Progenitor cell of endocrine pancreas (in vitro differentiated cells): ENCODE measurements at places on chromosomes 6 and 20. TPM values are rescaled to one million over a fixed set of nuclear protein-coding genes. Genes with fewer than 3 reads are reported as not detected.
A peak's percentile ranks its signal among the peaks of the same experiment; 100 is the strongest.

- DNase-seq = no peak
Observed at GRCh38 chr6:35031611-35032529, 109.3 kb downstream of the TCP11 start.

DNA sequence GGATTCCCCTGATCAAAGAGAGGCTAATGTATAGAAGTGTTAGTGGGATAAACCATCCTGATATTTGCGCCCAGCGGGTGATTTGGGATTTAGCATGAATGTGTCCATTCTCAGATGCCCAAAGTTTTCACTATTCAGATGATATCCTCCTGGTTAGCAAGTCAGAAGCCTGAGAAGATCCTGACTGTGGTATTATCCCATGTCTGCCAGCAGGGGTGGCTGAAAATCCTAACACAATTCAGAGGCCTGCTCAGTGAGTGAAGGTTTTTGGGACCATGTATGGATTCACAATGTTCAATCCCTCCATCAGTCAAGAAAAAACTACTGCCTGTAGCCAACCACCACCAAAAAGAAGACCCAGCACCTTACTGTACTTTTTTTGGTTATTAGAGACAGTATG lies 34.1 kb upstream of the SPACA1 start:
- no peak for DNase-seq

GRCh38 chr6:34391786-34392496 lies 528 bp downstream of the NUDT3 start:
- DNase-seq = peak; percentile 55

DNA sequence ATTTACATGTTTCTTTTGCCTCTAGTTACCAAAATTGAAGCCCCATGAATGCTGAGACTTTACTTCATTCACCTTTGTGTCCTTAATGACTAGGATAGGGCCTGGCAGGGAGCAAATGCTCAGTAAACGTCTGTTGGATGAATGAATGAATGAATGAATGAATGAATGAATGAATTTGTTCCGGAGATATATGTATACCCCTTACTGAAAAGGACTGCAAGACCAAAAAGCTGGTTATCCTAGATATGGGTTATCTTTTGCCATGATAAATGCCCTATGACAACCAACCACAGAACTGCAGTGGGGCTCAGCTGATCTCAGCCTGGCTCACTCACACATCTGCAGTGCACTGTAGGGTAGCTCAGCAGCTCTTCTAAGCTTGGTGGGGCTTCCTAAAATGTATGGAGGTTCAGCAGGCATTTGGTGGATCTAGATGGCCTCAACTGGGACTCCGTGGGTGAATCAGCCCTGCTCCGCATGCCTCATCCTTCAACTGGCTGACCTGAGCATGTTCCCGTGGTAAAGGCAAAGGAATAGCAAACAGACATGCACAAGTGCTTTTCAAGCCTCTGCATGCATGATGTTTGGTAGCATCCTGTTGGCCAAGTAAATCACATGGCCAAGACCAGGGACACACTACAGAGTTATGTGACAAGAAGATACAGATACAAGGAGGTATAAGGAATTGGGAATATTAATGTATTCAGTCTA lies 378.7 kb upstream of the SOX4 start:
- DNase-seq = no peak

DNA sequence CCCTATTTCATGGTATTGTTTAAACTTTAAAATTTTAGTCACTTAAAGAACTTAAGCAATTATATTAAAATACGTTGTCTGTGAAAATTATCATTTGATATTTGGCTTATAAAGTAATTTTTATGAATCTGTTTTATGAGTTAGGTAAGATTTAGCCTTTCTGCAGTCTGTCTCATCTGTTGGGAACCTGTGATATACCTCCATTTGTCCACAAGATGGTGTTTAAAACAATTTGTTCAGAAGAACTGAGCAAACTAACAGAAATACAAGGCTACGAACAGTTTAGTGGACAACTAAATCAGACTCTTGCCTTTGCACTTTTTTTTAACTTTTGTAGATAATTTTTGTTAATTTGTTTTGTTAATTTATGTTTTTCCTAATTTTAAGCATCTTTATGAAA lies 92.4 kb downstream of the COL9A1 start:
- no peak for DNase-seq

- DNase-seq = no peak
Observed at GRCh38 chr6:143123941-143124340, 63.3 kb downstream of the AIG1 start.

DNA sequence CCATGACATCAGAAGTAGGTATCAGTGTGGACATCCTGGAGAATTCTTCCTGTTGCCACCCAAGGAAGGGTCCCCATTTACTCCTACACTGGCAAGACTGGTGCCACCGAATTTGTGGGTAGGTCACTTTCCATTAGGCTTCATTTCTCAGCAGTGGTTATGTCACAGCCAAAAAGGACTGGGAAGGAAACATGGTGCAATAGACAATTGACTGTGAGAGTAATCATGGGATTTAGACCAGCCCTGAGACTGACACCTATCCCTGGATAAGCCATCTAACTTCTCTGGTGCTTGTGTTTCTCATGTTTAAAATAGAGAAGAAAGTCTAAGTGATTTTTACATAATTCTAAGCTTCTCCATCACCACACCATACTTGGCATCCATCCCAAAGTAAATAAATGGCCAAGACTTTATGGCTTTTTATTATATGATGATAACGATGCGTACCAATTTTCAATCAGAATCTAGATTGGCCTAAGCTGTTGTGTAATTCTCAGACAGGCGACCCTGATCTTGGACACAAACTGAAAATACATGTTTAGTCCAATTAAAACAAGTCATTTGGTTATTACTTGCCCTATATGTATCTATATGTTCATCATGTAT lies 10.2 kb downstream of the SMPDL3A start:
- DNase-seq = no peak

RAD21L1 gene
- not detected in 2 replicates for total RNA-seq

- no peak for DNase-seq
Observed at GRCh38 chr6:151753581-151753980, 53.9 kb upstream of the ESR1 start.

RHAG gene
- total RNA-seq = not detected in 2 replicates

- DNase-seq = no peak
Observed at GRCh38 chr6:151004383-151005024, 139.0 kb downstream of the MTHFD1L start.

SPATS1 gene
- not detected in 2 replicates for total RNA-seq

- DNase-seq = no peak
Observed at GRCh38 chr6:160781298-160781697, 79.3 kb downstream of the PLG start.

CTAGE9 gene
- total RNA-seq = not detected in 2 replicates

GRCh38 chr20:47019121-47019824 lies 124.6 kb downstream of the EYA2 start:
- DNase-seq = no peak

DNA sequence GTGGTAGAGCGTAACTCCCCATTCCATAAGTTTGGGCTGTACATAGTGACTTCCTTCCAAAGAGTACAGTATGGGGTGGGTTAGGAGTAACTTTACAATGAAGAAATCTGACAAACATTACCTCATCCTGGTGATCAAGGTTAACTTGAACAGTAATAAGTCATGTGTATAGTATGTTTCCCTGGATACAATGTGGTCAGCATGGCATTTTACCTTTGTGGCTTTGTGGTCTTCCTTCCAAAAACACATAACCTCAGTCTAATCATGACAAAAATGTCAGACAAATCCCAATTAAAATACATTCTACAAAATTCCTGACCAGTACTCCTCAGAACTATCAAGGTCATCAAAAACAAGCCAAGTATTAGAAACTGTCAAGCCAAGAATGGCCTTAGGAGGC lies 225.1 kb downstream of the UBE3D start:
- DNase-seq = no peak

HLA-DQB1 gene
- total RNA-seq = 6.1 TPM in 2 replicates

TRIM10 gene
- total RNA-seq = not detected in 2 replicates

DNA sequence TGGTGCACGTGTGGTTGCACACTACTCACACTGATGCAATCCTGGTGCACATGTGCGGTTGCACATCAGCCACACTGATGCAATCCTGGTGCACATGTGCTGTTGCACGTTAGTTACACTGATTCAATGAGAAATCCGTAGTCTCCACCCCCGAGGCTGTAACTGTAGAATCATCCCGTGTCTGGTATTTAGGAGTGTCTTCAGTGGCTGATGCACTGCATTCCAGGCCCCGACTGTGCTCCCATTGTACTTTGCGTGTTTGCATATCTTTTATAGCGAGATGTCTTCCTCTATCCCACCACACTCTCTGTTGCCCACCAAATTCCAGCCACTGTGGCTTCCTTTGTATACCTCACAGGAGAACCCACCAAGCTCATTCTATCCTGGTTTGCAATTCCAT lies 87.8 kb upstream of the MTHFD1L start:
- DNase-seq = no peak

GRCh38 chr6:35037664-35038038 lies 103.5 kb downstream of the TCP11 start:
- DNase-seq = no peak

HAO1 gene
- not detected in 2 replicates for total RNA-seq

ACTL10 gene
- total RNA-seq = 0.36 and 0.38 TPM in 2 replicates

DEF6 gene
- 5.7 and 5.9 TPM in 2 replicates for total RNA-seq

DNA sequence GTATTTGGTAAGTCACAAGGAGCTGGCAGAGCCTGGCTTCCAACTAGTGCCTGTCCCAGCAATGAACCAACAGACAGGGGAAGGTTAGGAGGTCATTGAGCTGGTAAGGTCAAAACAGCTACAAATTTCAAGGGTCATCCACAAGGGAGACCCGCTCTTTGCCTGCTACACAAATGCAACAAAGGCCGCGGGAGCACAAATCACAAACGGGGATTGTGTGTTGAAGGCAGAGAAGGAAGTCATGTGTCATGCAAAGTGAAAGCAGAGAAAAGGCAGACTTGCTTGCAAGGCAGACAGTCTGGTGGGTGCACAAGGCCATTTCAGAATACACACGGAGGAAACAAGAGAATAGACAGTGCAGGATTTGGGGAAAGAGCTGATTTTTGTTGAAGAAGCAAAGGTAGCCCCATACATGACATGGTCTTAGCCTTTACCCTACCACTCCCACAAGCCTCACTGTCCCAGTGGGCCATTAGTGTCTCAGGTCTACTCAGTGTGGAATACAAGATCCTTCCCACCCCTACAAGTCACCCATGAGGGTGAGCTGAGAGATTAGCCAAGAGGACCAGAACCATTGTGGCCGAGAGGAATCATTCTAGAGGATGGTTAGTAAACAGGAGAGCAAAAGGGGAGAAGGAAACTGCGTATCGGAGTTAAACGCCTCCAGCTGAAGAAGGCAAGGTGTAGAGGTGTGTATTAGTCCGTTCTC lies 18.1 kb upstream of the SAMHD1 start:
- no peak for DNase-seq

SLC22A16 gene
- total RNA-seq = not detected in 2 replicates

MYCT1 gene
- total RNA-seq = not detected in 2 replicates

OTOR gene
- total RNA-seq = not detected in 2 replicates

- no peak for DNase-seq
Observed at GRCh38 chr6:47168180-47168579, 126.0 kb upstream of the ADGRF1 start.

- no peak for DNase-seq
Observed at GRCh38 chr6:51463321-51463720, 624.1 kb downstream of the PKHD1 start.

- DNase-seq = no peak
Observed at GRCh38 chr6:113994934-113995342, 24.0 kb upstream of the HDAC2 start.

- no peak for DNase-seq
Observed at GRCh38 chr6:130063806-130064205, 45.4 kb downstream of the L3MBTL3 start.

- DNase-seq = no peak
Observed at GRCh38 chr6:108585921-108586536, 25.3 kb downstream of the FOXO3 start.

DNA sequence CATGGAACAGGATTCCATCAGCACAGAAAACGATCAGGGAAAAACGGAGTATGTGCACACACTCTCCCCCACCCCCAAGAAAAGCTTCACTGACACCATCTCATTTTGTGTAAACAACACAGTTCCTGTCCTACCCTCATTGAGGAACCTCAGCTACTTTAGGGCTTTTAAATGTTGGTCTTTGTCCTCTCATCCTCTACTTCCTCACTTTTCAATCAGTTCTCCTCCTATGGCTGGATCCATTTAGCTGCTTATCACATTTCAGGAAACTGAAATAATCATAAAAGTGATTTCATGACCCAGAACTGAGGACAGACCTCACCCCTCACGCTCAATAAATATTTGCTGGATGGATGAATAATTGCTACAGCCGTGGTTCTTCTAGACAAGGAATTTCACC lies 33.1 kb upstream of the PNRC1 start:
- DNase-seq = no peak

DNA sequence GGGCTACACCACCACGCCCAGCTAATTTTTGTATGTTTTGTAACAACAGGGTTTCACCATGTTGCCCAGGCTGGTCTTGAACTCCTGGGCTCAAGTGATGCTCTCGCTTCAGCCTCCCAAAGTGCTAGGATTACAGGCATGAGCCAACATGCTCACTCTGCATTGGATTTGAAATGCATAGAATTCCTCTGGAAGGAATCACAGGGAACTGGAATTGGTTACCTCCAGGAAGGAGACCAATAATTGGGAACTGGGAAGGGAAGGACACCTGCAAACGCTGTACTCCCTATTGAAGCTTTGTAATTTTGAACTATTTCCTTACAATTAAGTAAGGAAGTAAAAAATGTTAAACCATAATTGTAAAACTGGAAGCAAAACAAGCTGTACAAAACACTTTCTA lies 12.3 kb upstream of the TP53INP2 start:
- no peak for DNase-seq

COL11A2 gene
- total RNA-seq = 4.3 and 5.3 TPM in 2 replicates

FILIP1 gene
- total RNA-seq = 0.31 and 0.73 TPM in 2 replicates

GRCh38 chr20:43564993-43565757 lies 6.3 kb downstream of the SGK2 start:
- no peak for DNase-seq

UNC93A gene
- 8.1 and 12.8 TPM in 2 replicates for total RNA-seq

DNA sequence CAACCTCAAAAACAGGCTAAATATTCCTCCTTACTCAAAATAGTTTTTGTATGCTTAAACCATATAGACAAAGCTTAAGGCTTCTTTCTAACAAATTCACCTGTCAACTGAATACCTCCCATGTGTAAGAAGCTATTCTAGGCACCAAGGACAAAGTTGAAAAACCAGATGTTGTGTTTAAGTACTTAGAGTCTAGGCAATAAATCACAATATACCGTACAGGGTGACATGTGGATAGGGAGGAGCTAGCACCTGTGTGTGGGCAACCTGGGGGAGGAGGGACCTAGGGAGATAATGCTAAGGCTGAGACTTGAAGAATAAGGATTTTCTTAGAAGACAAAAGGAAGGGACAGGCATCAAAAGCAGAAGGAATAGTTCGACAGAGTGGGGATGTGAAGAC lies 123.5 kb downstream of the LMBRD1 start:
- DNase-seq = no peak

DNA sequence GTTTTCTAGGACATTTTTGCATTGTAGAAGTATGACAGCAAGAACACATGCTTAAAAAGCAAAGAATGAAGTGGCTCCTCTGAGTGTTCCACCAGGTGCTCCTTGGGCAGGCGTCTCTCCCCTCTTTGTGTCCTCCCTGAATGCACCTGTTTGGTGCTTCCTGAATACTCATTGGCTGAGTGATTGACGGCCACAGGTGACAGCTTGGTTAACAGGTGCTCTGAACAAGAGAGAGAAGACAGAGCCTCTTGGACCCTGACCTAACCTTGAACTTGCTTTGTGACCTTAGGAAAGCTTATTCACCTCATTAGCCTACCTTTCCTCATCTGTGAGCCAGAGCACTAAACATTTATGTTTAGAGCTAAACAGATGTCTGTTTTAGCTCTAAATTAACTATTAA lies 93.7 kb downstream of the TULP4 start:
- DNase-seq = no peak

RGS17 gene
- 1.7 and 2.6 TPM in 2 replicates for total RNA-seq

- DNase-seq = no peak
Observed at GRCh38 chr20:50415516-50416268, 94.5 kb upstream of the PTPN1 start.
